ENCODE measurements at places on chromosomes 5 and 9.

DNA sequence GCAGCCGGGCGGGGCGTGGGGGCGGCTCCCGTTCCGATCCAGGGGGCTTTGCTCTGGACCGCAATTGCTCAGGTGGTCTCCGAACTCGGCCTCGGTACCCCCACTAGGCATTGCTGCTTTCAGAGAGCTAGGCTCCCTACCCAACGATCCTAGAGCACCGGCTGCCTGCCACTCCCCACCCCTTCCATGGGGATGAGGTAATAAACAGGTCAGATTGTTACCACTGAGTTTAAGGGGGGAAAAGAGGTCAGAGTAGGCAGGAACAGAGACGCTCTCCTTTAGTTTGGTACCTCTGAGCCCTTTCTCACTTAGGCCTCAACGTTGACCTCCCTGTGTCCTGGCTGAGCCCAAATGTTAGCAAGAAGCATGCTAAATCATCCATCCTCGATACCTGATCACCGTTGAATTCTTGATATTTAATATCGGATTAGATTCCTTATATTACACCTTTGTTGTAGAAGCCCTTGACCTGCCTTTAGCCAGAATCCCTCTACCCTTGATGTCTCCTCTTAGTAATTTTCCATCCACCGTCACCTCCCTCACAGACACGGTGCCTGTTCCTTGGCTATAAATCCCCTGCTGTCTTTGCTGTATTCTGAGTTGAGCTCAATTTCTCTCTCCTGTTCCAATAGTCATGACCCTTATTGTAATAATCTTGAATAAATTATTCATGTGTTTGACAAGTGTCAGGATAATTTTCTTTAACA lies 588 bp upstream of the PLPP1 start:
- no peak for DNase-seq

DNA sequence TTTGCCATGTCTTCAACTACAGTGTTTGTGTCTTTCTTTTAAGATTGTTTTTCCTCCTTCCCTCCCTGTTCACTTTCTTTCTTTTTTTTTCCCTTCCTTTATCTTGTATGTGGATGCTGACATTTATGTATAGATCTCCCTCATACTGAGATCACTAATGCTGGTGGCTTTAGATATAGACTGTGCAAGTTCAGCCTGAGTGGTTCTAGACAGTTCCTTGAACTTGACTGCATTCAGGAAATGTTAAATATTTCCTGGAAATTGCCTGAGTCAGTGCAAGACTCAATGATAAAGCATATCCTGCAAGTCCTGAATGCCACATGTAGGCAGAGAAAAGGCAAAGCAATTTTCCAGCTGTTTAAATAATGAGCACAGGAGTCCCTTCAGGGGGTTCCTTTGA lies 182.5 kb upstream of the NR3C1 start:
- DNase-seq, result no peak

DNA sequence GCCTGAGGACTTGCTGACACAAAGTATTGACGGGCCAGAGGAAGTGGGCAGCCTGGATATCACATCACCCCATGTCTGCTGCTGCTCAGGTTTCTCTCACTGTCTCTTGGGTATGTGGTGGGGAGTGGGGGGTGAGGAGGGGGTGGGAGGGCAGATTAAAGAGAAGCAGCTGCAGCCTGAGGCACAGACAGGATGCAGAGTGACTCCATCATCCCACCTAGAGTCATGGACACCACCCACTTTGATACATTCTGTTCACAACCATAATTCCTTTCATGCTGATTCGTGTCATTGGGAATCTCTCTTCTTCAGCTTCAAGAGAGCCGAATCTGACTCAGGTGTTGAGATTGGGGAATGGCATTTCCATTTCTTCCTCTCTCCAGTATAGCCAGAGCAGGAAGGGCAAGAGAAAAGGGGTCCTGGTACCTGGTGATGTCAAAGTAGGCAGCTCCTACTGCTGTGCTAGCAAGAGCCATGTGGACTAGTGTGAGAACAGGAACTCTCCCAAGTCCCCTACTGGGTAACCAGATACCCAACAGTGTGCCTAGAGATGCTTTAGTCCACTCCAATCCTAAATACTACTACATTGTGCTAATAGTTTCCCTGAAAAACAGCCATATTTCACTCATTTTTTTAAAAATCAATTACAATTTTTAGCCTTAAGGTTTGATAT lies 22.4 kb downstream of the GRAMD2B start:
- DNase-seq, result no peak

DNA sequence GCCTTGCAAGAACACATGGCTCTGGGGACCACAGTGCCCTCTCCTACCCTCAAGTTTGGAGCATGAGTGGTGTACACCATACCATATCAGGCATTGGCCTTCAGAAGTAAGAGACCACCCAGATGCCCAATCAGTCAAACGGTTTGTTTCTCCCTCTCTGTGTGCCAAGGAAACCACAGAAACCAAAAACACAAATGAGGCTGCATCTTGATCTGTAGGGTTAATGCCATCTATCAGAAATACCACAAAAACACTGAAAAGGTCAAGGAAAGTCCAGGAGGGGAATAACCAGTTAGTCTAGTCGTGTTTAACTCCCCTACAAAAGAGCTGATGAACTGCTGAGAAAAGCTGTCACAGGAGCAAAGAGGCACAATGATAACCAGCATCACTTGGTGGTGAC lies 78.4 kb downstream of the INSYN2B start:
- DNase-seq, result no peak

GRCh38 chr5:123083298-123083697 lies 5.7 kb upstream of the PRDM6 start:
- DNase-seq, result no peak

GRCh38 chr5:77569409-77569808 lies 69.1 kb downstream of the OTP start:
- DNase-seq, result no peak

DNA sequence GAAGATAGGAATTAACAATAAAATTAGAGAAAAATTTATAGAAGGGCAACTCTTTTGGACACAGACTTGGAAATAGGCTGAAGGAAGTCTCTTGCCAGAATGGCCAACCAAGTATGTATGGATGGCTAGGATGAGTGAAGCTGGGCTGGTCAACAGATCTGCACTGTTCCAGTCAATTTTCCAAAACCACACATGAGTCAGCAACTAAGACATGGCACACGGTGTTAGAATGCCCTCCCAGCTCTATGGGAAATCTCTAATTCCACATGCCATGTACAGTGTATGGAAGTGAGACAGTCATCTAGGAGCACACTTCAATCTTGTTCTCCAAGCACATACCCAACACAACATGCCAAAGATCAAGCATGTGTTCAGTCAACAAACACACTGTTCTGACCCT lies 129.6 kb downstream of the GLIS3 start:
- no peak for DNase-seq

DNA sequence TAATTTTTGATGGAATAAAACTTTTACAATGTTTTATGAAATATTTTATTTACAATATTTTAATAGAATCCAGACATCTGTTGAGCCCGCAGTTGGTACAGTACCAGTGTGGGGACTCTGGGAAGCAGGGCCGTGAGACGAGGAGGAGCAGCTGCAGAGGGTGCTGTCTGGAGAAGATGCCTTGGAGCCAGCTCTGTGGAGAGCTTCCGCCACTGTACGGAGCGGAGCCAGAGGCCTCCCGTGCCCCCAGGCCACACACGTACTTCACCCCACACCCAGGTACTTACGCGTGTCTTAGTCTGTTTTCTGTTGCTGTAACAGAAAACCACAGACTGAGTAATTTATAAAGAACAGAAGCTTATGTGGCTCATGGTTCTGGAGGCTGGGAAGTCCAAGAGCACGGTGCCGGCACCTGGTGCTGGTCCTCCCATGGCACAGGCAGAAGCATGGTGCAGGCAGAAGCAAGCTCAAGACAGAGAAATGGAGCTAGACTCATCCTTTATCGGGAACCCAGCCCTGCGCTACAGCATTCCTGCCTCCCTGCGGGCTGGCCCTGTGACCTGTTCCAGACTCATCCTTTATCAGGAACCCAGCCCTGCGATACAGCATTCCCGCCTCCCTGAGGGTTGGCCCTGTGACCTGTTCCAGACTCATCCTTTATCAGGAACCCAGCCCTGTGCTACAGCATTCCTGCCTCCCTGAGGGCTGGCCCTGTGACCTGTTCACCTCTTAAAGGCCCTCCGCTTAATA lies 23.3 kb downstream of the CEP72 start:
- DNase-seq, result no peak

- DNase-seq, result no peak
Measured at GRCh38 chr9:91074866-91075265, 273.2 kb downstream of the SYK start.

GRCh38 chr5:168752012-168752411 lies 172.8 kb upstream of the PANK3 start:
- no peak for DNase-seq

DNA sequence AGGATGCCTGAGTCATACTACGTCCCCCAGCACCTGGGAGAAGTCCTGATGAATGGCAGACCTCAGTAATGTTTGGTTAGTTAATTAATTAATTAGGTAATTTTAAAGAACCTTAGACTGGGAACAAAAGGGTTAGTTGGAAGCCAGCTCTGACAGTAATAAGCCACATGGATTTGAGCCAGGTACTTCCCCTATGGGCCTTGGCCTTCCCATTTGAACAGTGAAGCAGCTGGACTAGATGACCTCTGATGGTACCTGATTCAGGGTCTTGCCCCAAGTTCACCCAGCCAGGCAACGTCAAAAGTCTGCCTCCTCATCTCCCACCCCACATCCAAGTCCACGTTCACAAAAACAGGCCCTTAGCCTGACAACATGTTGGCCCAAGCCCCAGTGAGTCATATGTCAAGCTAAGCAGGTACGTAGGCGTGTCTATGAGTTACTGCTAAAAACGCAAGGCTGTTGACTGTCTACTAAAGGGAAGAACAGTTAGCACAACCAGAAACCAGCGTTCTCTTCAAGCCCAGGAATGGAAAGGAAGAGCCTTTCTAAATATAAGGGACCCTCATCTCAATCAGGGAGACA lies 303.2 kb downstream of the ACTL7B start:
- DNase-seq, result no peak

- DNase-seq, result no peak
Measured at GRCh38 chr5:16930496-16930895, 5.6 kb downstream of the MYO10 start.

DNA sequence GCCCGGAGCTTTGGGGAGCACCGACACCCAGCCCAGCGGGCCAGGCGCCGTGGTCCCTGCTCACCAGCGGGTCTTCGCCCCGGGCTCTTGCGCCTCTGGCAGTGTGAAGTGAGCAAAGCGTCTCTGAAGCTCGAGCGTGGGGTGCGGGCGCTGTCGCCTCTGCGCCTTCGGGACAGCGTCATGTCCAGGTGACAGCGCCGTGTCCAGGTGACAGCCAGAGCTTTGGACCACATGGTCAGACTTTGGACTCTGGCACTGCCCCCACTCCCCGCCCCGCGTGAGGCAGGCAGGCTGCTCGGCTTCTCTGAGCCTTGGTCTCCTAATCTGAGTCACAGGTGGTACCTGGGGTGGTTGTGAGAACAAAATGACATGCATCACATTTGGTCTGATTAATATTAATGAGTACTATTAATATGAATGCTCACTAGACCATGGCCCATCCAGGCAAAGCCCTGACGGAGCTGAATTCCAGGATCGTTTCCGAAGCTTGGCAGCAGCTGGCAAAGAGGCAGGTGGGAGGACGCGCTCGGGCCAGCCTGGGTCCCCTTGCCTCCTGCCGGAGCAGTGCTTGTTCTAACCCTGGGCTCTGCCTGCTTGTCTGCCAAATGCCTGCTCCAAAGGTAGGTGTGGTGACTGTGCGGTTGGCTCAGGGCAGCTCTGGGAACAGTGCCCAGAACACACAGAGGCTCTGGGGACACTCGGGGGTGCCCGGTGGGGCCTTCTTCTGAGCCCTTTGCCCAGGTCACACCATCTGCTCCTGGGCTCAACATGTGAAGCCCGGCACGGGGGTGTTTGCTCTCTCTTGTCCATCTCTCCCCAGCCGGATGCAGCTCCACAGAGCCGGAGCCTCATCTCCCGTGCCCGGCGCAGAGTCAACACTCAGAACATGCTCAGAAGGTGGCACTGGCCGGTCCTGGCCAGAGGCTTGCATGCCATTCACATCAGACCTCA lies 157.1 kb downstream of the OLFM1 start:
- no peak for DNase-seq

DNA sequence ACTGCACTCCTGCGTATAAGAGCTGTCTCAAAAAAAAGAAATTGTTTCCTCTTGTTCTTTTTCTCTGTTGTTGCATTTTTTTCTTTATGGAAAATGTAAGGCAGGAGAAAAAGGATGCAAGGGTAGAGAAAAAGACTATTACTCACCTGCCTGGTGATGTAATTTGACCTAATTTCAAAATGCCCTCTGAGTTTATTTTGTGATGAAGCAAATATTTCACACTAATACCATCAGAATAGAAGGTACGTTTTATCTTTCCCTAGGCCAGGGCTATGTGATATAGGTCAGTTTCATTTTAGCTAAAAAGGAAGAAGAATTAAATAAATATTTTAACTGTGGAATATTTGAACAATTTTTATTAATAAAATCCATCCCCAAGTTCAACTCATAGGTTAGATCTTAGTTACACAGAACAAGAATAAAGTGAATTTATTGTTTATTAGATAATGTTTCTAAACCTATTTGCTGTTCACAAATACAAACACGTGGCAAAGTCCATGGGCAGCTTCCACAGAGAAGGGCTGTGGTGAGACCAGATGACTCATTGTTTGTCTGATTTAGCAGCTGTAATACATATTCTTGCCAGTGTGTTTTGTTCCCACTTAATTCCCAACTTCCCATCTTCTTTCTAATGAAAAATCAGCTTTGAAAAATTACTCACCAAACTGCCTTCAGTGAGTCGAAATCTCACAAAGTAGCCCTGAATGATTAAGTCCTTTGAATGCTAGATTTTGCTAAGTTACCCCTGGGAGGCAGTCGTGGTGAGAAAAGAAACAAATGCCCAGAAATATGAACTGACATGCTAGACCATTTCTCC lies 52.8 kb upstream of the CCDC112 start:
- DNase-seq, result no peak

DNA sequence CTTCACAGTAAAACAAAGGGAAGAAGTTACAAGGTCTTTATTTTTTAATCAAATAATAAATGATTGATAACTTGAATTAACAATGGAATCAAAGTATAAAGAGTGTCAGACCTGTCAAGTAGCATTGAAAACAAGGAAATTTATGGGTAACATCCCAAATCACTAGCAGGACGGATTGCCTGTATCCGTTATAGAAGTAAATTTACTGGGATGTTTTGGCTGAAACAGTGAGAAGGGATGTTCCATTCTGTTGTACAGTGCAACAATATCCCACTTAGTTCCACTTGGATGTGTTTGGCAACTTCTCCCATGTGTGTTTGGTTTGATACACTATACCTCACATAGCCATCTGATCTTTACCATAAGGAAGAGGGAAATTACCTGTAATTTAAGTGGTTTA lies 421.0 kb upstream of the CHD1 start:
- no peak for DNase-seq

- no peak for DNase-seq
Measured at GRCh38 chr9:129803676-129804060, 684 bp downstream of the TOR1B start.

DNA sequence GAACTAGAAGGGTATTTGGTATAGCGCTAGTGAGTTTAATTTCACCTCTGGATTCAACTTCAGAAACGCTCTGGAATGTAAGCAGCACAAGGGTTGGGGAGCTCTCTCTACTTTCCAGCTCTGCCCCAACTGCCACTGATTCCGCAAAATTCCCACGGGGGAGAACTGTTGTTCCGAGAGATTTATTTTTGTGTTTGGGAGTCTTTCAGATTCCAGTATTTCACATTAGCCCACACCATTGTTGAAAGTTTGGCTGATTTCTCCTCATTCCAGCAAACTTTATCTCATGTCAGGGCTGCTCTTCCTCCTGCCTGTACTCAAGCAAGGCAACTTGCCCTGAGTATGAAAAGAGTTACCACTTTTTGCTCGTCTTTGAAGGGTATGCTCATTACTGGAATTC lies 198.5 kb upstream of the EGFLAM start:
- no peak for DNase-seq

GRCh38 chr5:135561266-135561665 lies 17.5 kb downstream of the CXCL14 start:
- DNase-seq, result no peak
